Activated T-helper 2 cell treated with anti-CD3 and anti-CD28 coated beads, Interferon-gamma antibody, Interleukin-2, Interleukin-4, amounts not matched to agents 10 μg/mL and 5 μg/mL and 100 μg/mL, durations not matched to agents 14 hours and 24 hours and 36 hours (primary cell): ENCODE measurements at places on chromosomes 6 and 20.
A peak's percentile ranks its signal among the peaks of the same experiment; 100 is the strongest.

GRCh38 chr6:17352302-17352701, 41.1 kb upstream of the CAP2 start:
- no peak for DNase-seq
- H3K4me1 ChIP-seq: no peaks in the 10 kb centered on the region
- no peak overlapping the region for H3K4me3 ChIP-seq
- no peaks in the 10 kb centered on the region for H3K27me3 ChIP-seq

- H3K27ac ChIP-seq: no peak overlapping the region
- no peak for DNase-seq
- H3K4me1 ChIP-seq: no peaks in the 10 kb centered on the region
- H3K36me3 ChIP-seq: no peaks in the 10 kb centered on the region
- no peaks in the 10 kb centered on the region for H3K27me3 ChIP-seq
Measured at GRCh38 chr20:60407011-60407771, 449.0 kb downstream of the CDH26 start.

DNA sequence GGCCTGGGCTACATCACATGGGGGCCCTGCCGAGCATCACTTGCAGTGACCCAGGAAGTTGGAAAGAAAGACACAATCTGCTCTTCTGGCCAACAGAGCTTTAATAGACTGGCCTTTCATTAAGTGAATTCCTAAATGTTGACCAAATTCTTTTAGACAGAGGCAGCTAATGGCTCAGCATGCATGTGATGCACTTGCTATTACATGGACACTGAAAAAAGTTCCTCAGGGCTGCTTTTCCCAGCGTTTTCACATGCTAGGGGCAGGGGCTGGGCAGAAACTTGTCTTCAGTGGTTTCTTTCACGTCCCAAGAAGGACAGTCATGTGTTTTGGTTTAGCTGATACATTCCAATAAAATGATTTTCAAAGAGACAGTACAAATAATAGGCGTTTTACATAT, 651.0 kb upstream of the SLC35B3 start:
- H3K27ac ChIP-seq: no peak overlapping the region
- H3K4me1 ChIP-seq: no peaks in the 10 kb centered on the region
- H3K4me3 ChIP-seq: no peak overlapping the region
- no peaks in the 10 kb centered on the region for H3K36me3 ChIP-seq

- no peak overlapping the region for H3K4me3 ChIP-seq
- H3K27ac ChIP-seq: no peak overlapping the region
- peaks cover 12% of the 10 kb centered on the region for H3K4me1 ChIP-seq
- H3K27me3 ChIP-seq: no peaks in the 10 kb centered on the region
- H3K36me3 ChIP-seq: peaks cover 62% of the 10 kb centered on the region
Measured at GRCh38 chr6:149733089-149733720, 13.1 kb downstream of the NUP43 start.

- no peak overlapping the region for H3K27ac ChIP-seq
- H3K36me3 ChIP-seq: no peaks in the 10 kb centered on the region
- no peaks in the 10 kb centered on the region for H3K4me1 ChIP-seq
- no peak overlapping the region for H3K4me3 ChIP-seq
- H3K27me3 ChIP-seq: peaks cover under 1% of the 10 kb centered on the region
- DNase-seq: no peak
Measured at GRCh38 chr6:166782520-166782919, 155.5 kb upstream of the RPS6KA2 start.

DNA sequence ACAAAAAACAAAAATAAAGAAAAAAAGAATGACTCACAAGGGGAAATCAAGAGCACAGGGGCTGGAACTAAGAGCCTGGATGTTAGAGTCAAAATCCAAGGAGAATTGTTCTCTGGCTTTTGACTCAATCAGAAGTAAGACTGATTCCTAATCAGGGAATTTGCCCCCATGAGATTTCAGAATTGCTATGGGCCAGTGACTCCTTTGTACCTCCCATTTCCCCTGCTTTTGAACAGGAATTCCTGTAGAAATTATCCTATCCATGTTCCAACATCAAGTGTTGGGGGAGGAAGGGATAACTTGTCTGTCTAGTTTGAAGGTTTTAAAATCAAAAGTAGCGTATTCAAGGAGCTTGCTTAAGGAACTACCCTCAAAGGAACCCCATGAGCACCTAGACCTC, 396.7 kb downstream of the CDC5L start:
- no peak overlapping the region for H3K27ac ChIP-seq
- no peak for DNase-seq
- peaks cover 13% of the 10 kb centered on the region for H3K4me1 ChIP-seq
- H3K4me3 ChIP-seq: no peak overlapping the region
- H3K27me3 ChIP-seq: no peaks in the 10 kb centered on the region

- DNase-seq: no peak
- H3K27me3 ChIP-seq: no peaks in the 10 kb centered on the region
- H3K36me3 ChIP-seq: peaks cover 62% of the 10 kb centered on the region
- peak overlapping the region; percentile 100 for H3K27ac ChIP-seq
- H3K4me1 ChIP-seq: peaks cover 34% of the 10 kb centered on the region
Measured at GRCh38 chr6:31651602-31652191, 764 bp downstream of the BAG6 start.

- DNase-seq: no peak
- H3K27ac ChIP-seq: peak overlapping the region; percentile 50
- no peaks in the 10 kb centered on the region for H3K36me3 ChIP-seq
- peaks cover 25% of the 10 kb centered on the region for H3K4me1 ChIP-seq
- peaks cover 48% of the 10 kb centered on the region for H3K27me3 ChIP-seq
Measured at GRCh38 chr6:53795340-53795701, 516 bp downstream of the LRRC1 start.

DNA sequence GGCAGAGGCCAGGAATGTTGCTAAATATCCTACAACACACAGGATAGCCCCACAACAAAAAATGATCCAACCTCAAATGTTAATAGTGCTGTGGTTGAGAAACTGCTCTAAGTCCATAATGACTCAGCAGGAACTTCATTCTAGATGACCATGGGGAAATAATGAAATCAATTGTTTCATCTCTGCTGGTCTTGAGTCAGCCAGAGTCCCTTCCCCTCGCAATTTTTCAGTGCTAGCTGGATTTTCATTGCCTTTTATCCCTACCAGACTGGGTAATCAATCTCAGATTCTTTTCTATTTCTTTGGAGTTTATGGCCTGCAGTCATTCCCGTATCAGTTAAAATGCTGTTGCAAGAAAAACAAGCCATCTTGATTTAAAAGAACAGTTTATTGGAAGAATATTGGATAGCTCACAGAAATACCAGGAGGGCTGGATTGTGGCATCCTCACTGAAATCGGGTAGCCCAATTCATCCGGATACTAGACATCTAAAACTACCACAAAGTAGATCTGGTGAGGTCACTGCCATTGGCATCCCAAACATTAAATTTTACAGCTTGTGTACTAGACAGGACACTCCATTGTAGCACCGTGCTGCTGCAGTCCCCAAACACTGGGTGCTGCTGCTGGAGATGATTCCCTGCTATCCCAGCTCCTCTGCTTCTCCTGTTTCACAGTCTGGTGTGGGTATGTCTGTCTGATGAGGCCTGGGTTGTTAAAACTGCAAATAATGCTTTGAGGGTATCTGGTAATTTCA, 30.3 kb upstream of the POPDC3 start:
- H3K4me3 ChIP-seq: no peak overlapping the region
- peaks cover 17% of the 10 kb centered on the region for H3K4me1 ChIP-seq
- H3K36me3 ChIP-seq: no peaks in the 10 kb centered on the region
- no peak for DNase-seq
- H3K27ac ChIP-seq: no peak overlapping the region

GRCh38 chr6:90237350-90237990, 59.2 kb downstream of the BACH2 start:
- peaks cover 75% of the 10 kb centered on the region for H3K4me1 ChIP-seq
- no peaks in the 10 kb centered on the region for H3K27me3 ChIP-seq
- H3K36me3 ChIP-seq: peaks cover 57% of the 10 kb centered on the region
- DNase-seq: no peak
- H3K4me3 ChIP-seq: no peak overlapping the region

DNA sequence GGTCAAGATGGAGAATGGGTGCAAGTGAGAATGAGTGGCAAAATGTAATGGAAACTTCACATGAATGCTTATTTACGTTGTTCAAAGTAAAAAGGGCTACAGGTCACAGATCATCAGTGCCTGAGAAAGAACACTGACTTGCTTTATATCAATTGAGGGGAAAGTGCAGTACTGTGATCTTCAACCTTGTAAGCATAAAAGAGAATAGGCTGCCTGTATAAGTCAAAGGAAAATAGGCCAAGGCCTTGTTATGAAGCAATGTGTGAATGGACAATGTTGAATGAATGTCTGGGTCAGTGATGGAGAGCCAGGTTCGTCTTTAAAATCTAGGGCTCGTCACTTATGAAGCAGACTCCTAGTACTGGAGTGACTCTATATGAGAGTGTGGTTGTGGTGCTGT, 158.6 kb upstream of the NT5E start:
- no peaks in the 10 kb centered on the region for H3K27me3 ChIP-seq
- H3K4me1 ChIP-seq: no peaks in the 10 kb centered on the region
- no peak overlapping the region for H3K4me3 ChIP-seq
- H3K27ac ChIP-seq: no peak overlapping the region
- DNase-seq: no peak
